ENCODE measurements at places on chromosomes 3 and 15.

DNA sequence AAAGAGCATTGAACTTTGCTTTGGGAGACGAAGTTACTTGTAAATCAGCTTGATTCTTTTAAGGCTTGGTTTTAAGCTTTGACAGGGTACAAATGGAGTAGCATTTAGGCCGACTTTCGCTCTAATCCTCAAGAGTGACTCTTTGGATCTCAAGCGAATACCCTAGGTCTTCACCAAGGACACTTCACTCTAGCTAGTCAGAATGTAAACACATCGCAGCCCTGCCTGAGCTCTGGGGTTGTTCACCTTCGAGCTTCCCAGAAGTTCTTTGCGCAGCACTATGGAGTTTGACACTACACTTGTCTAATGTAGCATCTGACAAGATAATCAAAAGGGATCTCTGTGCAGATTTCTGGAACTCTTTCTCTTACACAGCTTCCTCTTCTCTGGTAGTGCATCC lies 22.3 kb downstream of the NRG4 start:
- no peak for DNase-seq

- peak; percentile 54 for DNase-seq
These were observed 24.6 kb upstream of the CORO2B start for GRCh38 chr15:68553994-68554720.

DNA sequence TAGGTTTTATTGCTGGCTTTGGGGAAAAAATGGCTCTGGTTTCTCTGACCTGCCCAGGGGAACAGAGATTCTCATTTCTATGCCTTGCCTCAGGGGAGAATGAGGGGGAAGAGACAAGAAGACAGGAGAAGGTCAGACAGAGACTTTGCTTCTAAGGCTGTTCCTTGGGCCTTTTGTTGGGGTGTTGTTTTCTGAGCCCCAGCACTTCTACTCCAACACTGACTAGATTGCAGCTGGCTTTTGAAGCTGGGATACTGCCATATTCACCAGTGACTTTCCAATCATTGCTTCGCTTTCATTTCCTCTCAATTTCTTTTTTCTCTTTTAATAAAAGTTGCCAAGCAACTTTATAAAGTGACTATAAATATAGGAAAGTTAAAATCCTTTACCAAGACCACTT lies 143.2 kb upstream of the ARHGEF26 start:
- no peak for DNase-seq

GRCh38 chr3:32316976-32317375 lies 74.7 kb upstream of the CMTM7 start:
- DNase-seq, result no peak

DNA sequence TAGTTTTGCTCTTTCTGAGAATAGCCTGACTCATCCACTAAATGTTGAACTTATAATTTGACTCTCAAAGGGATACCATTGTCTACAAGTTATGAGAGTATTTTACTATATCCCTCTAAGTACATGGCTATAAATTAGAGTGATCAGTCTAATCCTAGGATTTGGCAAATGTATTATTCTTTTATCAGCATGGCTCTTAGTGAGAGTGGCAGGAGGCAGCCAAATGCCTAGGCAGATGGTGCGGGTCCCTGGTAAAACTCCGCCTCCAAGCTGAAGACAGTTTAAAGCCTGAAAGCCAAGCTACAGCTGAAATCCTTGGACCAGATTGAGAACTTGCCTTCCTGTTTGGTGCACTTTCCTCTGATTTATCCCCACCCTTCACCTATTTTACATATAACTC lies 631.8 kb downstream of the SQOR start:
- no peak for DNase-seq

DNA sequence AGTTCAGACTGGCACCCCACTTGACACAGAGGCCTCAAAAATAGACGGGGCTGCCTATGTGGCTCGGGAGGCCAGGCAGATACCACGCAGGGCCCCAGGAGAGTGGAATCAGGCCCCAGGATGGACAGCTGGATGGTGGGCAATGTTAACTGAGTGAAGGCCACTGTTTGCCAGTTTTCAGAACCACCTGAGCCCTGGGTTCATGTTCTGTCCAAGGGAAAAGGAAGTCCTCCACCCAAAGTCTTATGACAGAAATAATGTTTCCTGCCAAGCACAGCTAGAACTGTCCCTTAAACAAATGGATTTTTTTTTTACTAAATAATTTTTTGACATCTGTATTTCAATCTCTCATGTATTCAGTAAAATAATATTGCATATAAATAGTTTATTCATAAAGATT lies 228.4 kb downstream of the KLF13 start:
- DNase-seq, result no peak

DNA sequence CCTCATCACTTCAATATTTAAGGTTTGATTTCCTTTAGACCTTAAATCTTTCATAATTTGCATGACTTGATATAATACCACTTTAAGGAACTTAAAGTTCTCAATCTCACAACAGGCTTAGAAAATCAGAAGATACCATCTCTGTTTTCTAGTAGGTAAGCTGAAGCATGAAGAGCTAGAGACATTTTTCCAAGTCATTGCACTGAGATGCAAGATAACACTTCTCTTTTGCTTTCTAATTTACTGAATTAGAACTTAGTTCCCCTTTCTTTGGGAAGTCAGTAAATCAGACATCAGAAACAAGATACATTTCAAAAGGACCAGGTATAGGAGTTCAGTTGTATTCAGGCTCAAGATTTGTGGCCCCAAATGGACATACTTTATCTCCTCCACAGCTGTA lies 79.7 kb downstream of the DZIP3 start:
- no peak for DNase-seq

GRCh38 chr3:47035645-47036044 lies 56.2 kb downstream of the NBEAL2 start:
- no peak for DNase-seq

- DNase-seq, result no peak
These were observed 3.7 kb downstream of the ISL2 start for GRCh38 chr15:76340198-76340802.

DNA sequence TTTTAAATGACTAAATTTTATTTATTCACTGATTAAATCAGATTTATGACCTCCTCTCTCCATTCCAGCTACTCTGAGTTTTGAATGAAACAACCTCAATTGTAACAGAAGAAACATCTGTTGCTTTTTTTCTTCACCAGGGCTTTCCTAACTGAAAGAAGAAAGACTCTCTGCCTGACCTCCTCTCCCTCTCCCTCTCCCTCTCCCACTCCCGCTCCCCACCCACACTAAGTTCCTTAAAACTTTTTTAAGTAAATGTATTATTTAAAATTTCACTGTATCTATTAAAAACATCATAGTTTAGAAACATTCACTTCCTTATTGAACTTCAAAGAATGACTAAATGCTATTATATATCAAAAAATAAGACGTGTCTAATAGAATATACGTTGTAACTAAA lies 122.0 kb downstream of the TFDP2 start:
- DNase-seq, result no peak

DNA sequence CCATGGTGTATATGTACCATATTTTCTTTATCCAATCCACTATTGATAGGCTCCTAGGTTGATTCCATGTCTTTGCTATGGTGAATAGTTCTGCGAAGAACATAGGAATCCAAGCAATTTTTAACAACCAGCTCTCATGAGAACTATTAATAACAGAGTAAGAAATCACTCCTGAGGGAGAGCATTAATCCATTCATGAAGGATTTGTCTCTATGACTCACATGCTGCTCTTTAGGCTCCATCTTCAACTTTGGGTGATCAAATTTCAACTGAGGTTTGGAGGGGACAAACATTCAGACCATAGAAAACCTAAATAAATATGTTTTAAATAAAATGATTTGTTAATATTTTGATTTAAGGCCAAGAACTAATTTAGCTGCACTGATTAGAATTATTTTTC lies 147.4 kb downstream of the NSUN3 start:
- DNase-seq, result no peak

- no peak for DNase-seq
These were observed 71.3 kb upstream of the CORO2B start for GRCh38 chr15:68507447-68507846.

All from Caki2 (cell line).